ENCODE measurements at places on chromosomes 11 and 22.

DNA sequence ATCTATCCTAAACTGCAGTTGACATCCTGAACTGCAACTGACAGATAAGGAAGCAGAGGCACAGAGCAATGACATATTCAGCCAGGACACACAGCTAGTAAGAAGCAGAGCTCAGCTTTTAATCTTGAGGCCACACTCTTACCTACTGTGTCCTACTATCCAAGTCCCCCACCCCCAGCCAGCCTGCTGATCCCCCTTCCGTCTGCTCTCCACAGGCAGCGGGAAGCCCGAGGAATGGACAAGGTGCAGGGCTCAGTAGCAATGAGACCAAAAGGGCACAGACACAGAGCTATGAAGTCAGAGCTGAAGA, 4.3 kb downstream of the POLR3H start:
- H3K27ac ChIP-seq: no peak overlapping the region
- no peak for DNase-seq
- H3K4me3 ChIP-seq: no peak overlapping the region
- peaks cover 24% of the 10 kb centered on the region for H3K36me3 ChIP-seq
- H3K27me3 ChIP-seq: no peaks in the 10 kb centered on the region

DNA sequence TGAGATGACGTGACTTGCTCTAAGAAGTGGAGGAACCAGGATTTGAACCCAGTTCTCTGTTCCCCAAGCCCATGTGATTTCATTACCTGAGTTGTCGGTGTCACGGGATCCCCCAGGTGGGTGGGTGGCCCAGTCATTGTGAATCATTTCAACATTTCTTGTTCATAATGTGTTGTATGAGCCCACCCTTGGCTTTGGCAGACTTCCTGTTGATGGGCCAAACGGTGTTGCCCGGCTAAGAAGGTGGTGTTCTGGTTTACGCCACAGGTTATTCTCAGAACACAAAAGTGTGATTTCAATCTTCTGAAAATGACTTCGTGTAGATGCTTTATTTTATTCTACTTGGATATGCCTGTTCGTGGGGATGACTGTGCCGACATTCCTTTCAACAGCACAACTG, 21.6 kb upstream of the ST14 start:
- H3K27me3 ChIP-seq: no peaks in the 10 kb centered on the region
- no peak overlapping the region for H3K4me3 ChIP-seq
- peaks cover 48% of the 10 kb centered on the region for H3K36me3 ChIP-seq
- DNase-seq: no peak

GRCh38 chr11:95790933-95791708, 823 bp downstream of the CEP57 start:
- H3K27ac ChIP-seq: peak overlapping the region; percentile 85
- no peaks in the 10 kb centered on the region for H3K36me3 ChIP-seq
- H3K4me1 ChIP-seq: no peaks in the 10 kb centered on the region
- DNase-seq: peak; percentile 64

DNA sequence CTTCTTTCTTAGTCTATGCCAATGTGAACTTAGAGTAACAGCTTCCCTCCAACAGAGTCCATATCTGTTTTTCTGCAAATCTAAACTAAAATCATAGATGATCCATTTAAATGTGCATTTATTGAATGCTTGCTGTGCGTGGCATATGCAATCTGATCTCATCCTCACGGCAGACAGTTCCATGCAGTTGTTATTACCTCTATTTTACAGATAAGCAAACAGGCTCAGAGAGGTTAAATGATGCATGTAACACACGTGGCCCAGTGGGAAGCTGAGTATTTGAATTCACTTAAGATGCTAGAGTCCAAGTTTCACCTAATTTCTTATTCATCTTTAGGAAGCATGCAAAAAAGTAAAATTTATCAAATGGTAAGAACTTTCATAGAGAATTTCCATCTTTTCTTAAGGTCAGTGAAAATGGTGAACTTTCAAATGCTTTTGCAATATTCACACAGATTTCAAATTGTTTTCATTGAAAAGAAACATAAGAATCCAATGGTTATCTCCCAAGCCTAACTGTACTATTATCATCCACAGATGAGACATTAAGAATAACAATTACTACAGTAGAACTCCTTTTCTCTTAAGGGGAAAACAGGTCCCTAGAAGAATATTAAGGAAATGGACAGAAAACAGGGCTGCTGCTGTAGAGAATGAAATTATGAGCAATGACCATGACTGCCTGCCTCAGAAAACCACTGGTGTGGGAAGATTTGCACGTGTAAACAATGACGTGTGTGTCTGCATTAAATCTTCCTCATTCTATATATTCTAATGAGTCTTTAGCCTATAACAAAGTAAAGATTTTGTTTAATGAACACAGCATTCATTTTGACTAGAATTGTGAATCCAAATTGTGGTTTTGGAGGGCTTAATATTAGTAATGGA, 1171.3 kb downstream of the LRRC4C start:
- peaks cover 7% of the 10 kb centered on the region for H3K27me3 ChIP-seq
- no peaks in the 10 kb centered on the region for H3K36me3 ChIP-seq
- H3K4me3 ChIP-seq: no peak overlapping the region
- no peaks in the 10 kb centered on the region for H3K4me1 ChIP-seq
- DNase-seq: no peak

DNA sequence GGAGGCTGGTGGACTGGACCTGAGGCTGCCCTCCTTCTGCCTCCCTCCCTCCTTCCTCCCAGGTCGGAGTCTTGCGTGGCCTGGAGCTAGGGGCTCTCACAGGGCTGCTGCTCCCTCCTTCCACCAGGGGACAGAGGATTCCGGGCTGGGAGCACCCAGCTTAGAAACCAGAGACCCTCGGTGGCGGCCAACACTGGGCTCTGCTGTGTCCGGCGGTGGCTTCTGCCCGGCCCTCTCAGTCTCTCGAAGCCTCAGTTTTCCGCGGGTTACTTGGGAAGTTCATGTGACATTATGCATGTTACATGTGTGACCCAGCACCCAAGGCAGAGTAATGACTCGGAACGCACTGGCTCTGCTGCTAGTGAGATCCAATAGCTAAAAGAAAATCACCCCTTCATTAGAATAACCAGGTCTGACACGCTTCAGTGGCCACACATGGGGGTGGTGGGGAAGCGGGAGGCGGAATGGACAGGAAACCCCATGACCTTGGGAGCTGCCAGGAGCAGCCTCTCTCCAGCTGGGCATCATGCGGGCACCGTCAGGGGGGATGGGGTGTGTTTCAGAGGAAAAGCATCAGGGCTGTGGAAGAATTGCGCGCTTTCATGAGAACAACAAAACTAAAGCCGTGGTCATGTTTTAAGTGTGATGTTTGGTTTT, 5.9 kb upstream of the MRGPRG start:
- peaks cover 71% of the 10 kb centered on the region for H3K27me3 ChIP-seq
- H3K27ac ChIP-seq: no peak overlapping the region
- no peak for DNase-seq
- no peaks in the 10 kb centered on the region for H3K36me3 ChIP-seq
- no peaks in the 10 kb centered on the region for H3K4me1 ChIP-seq
- no peak overlapping the region for H3K4me3 ChIP-seq

GRCh38 chr11:77203901-77204753, 76.1 kb downstream of the MYO7A start:
- no peaks in the 10 kb centered on the region for H3K4me1 ChIP-seq
- H3K27me3 ChIP-seq: peaks cover 5% of the 10 kb centered on the region
- H3K36me3 ChIP-seq: no peaks in the 10 kb centered on the region
- no peak overlapping the region for H3K27ac ChIP-seq
- no peak overlapping the region for H3K4me3 ChIP-seq

- no peak overlapping the region for H3K4me3 ChIP-seq
- no peak overlapping the region for H3K27ac ChIP-seq
- H3K27me3 ChIP-seq: no peaks in the 10 kb centered on the region
Observed at GRCh38 chr11:48091426-48092102, 111.2 kb downstream of the PTPRJ start.

- no peaks in the 10 kb centered on the region for H3K36me3 ChIP-seq
- no peak overlapping the region for H3K4me3 ChIP-seq
- no peak overlapping the region for H3K27ac ChIP-seq
- no peak for DNase-seq
- H3K27me3 ChIP-seq: no peaks in the 10 kb centered on the region
Observed at GRCh38 chr11:2779981-2780849, 80.4 kb upstream of the KCNQ1OT1 start.

DNA sequence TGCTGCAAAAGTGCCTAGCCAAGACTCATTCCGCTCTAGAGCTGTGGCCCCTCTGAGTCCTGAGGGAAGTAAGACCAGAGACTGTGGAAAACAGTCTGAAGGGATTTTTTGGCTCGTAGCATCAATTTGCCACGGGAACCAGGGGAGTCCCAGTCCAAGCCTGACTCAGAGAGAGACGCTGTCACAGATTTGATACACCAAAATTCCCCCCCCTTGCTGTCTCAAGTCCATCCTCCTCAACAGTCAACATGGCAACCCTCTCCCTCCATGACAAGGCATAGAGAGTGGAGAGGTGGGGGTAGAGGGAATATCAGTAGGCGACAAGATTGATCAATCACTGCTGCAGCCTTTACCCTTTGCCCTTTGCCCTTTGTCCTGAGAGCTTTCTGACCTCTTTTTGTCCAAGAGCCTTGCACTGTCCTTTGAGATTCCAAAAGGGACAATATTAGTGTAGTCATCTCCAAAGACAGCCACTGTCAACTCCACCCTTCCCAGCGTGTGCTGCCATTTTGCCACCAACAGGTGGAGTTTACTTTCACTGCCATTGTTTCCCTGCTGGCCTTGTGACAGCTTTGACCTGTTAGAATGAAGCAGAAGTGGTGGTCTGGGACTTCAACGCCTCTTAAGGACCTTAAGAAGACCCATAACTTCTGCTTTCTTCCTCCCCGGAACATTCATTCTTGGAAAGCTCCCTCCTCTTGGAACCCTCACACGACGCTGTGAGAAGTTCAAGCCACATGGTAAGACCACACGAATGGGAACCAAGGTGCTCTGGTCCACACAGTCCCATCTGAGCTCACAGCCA, 7.3 kb downstream of the SLC15A3 start:
- H3K36me3 ChIP-seq: peaks cover 14% of the 10 kb centered on the region
- H3K27me3 ChIP-seq: no peaks in the 10 kb centered on the region
- H3K4me1 ChIP-seq: peaks cover 4% of the 10 kb centered on the region
- no peak overlapping the region for H3K4me3 ChIP-seq
- H3K27ac ChIP-seq: no peak overlapping the region

Measured in IMR-90 (cell line).